ENCODE measurements at places on chromosomes 6 and 20.

DNA sequence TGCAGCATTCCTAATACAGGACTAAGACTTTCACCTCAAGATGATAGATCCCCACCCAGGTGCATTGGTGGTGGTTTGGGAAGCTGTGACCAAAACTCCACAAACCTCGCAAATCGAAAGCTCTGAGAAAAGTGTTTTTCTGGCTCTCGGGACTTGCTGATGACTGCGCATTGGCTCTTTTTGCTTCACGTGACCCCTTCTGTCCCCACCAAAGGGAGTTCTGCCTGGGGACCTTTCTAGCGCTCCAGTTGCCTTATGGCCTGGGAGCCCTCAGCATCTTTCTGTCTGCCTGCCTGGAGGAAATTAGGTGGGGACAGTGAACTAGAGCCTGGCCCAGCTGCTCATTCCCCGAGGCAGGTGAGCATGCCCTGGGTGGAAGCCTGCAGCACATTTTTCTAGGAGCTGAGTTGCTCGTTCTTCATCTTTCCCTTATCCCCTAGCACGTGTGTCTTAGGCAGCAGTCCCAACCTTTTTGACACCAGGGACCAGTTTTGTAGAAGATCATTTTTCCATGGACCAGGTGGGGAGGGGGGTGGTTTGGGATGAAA is 90.2 kb downstream of the TXNDC5 start:
- DNase-seq = no peak

DNA sequence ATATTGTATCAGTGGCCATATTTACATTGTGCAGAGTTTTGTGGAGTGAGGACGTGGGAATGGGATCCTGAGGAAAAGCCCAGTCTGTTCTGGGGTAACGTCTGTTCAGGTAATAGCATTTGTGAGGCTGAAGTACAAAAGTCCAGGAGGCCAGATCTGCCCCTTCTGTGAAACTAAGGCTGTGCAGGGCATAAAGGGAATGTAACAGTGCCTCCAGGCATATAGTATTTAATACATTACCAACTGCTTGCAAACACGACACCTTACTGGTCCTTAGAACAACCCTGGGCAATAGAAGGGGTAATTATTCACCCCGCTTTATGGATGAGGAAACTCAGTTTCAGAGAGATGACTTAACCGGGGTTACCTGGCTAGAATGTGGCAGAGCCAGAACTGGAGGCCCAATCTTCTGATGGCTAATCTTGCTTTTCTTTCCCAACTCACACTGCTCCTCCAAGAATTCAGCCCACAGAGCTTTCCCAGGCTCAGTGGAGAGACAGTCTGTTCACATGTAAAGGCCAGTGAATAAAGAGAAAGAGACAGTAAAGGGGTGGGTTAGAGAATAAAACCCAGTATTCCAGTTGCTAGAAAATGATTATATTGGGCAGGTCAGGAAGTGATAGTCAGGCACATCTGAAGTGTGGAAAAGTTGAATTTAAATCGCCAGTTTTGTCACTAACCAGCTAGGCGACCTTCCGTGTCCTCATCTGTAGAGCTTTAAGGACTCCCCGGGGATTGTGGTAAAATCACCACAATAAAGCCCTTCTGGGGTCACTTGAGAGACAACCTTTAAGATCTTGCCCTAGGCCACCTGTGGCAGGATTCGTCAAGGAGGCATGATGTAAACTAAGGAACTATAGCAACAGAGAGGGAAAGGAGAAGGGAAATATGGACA is 280.7 kb upstream of the CITED2 start:
- no peak for DNase-seq

DNA sequence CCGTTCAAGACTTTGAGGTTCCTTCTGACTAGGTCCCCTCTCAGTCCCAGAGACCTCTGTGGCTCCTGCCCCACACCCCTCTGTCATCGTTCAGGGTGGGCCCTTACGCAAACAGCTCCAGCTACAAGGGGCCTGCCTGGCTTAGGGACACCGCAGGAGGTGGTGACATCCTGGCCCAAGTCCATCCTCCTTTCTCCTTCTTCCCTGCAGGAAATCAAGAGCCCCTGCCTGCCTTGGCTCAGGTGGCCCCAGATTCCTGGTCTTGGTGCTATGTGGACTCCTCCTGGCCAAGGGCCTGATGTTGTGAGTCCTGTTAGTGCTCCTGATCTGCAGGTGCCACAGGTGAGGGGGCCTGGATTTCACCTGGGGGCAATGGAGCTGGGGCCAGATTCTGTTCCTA is 8.1 kb downstream of the TREML4 start:
- no peak for DNase-seq

DNA sequence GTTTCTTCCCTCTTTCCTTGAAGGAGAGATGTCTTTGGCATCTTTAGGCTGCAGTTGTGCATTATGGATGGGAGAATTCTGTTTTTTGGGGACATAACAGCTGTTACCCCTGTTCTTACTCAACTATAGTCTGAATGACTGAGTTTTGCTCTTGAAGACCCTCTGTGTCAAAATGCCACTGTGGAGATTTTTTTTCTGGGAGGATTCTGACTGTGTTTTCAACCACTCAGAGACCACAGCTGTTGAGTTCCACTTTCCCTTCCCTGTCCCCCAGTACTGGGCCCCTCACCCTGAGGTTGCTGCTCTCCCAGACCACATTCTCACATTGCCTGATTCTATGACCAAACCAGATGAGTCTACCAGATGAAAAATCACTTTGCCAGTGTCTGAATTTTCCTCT is 48.1 kb downstream of the NKX2-2 start:
- no peak for DNase-seq

DNA sequence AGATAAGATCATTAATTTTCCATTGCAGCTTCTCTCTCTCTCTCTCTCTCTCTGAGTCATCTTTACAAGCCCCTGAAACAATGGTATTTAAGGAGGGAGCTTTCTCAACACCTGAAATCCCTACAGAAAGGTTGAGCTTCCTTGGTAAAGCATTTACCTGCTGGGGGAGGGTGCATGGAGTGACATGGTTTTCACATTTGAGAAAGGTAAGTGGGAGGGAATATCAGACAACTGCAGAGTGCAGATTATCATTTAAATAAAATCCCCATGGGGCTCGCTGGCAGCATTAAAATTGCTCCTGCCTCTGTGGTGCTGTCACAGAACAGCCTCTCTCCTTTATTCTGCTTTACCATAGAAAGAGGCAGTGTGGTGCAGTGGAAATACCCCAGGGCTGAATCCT is 10.3 kb upstream of the PDYN start:
- DNase-seq = no peak

GRCh38 chr6:56040889-56041301 is 165.5 kb upstream of the BMP5 start:
- no peak for DNase-seq

DNA sequence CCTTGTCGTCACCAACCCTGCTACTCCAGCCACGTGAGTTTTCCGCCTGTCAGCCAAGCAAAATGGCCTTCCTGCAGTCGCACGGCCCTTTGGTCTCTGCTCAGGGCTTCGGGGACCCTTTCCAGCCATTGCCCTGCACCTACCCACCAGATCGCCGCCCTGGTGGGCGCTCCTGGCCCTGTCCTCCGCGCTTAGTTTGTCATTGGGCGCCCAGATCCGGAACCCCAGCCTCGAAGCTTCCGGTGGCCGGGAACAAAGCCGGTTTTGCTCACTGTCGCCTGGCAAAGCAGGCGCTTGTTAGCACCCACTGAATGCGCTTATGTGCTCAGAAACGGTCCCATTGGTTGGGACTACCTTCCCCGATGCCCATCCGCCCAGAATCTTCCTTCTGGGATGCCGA is 536 bp downstream of the ZFP57 start:
- DNase-seq = no peak

GRCh38 chr20:51946586-51946985 is 144.3 kb upstream of the SALL4 start:
- no peak for DNase-seq

DNA sequence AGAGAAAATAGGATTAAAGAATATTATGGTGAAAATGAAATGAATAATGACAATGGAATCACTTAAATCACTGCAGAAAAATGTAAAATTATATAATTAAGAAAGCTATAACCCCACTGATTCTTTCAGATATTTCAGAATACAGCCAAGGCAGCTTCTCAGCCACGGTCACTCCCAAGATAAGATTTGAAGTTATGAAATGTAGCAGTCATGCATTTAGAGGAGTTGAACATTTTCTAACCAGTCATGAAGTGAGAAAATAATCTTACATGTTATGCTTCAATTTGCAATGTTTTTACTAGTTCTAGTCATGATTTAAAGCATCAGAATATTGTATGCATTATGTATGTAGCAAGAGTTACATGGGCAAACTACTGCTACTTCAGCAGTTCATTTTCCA is 13.3 kb upstream of the PLCB1 start:
- DNase-seq = no peak

GRCh38 chr6:85385636-85386315 is 64.1 kb upstream of the NT5E start:
- DNase-seq = no peak

DNA sequence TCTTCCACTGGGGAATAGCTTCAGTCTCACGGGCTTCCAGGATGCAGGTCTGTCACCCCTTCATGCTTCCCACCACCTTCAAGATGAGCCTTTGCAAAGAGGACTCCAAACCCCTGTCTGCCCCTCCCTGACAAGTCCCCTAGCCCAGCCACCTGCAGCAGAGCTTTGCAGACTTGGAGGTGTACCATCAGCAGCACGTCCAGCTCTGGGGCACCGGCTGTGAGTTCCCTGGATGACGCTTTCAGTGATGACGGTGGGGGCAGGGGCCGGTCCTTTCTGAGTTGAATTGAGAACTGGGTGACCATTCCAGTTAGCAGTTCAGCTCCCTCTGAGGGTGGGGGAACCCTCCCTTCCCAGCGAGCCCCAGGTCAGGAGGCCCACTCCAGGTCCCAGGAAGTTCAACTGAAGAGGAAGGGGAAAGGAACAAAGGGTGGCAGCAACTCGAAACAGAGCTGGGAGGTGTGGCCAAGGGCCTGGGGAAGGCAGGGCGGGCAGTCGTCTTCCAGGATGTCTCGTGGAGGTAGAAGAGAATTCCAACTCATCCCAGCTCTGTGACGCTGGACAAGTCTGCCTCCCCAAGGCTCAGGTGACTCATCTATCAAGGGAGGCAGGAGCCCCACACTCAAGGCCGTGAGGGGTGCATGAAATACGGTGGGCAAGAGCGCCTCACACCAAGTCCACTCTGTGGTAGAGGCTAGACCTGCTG is 86.0 kb downstream of the PTPN1 start:
- DNase-seq = no peak

DNA sequence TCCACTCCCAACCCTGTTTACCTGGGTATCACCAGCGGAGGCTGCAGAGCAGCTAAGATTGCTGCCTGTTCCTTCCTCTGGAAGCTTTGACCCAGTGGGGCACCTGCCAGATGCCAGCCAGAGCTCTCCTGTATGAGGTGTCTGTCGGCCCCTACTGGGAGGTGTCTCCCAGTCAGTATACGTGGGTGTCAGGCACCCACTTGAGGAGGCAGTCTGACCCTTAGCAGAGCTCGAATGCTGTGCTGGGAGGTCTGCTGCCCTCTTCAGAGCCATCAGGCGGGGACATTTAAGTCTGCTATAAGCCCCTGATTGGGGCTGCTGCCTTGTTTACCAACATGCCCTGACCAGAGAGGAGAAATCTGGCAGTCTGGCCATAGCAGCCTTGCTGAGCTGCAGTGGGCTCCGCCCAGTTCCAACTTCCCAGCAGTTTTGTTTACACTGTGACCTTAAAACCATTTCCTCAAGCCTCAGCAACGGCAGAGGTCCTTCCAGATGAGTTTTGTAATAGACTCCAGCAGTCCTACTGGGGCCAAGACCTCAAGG is 2.8 kb downstream of the RAET1E start:
- no peak for DNase-seq

GRCh38 chr6:81373414-81373813 is 379.1 kb downstream of the TENT5A start:
- DNase-seq = no peak

GRCh38 chr20:36153736-36154699 is 522 bp upstream of the EPB41L1 start:
- no peak for DNase-seq

DNA sequence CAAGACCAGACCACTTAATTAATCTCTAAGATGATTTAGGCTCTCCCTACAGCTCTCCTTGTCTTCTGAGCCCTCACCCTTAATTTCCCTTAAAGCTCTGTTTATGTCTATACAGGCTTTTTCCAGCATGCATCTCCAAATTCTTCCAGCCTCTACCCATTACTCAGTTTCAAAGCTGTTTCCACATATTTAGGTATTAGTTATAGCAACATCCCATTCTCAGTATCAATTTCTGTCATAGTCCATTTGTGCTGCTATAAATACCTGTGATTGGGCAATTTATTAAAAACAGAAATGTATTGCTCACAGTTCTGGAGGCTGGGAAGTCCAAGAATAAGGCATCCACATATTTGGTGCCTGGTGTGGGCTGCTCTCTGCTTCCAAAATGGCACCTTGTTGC is 2.3 kb upstream of the SERPINB1 start:
- no peak for DNase-seq

DNA sequence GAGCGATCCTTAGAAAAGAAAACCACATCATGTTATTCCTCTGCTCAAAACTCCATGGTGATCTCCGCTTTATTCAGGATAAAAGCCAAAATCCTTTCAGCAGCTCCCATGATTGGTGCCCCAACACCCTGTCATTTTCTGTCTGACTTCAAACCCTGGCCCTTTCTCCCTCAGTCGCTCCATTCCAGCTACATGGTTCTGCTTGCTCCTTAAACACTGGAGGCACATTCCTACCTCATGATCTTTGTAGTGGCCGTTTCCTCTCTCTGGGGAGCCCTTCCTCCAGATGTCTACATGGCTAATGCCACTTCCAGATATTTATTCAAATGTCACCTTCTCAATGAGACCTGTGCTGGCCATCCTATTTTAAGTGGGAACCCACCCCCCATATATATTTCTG is 100.8 kb downstream of the CAP2 start:
- DNase-seq = no peak

- no peak for DNase-seq
These were observed 26.8 kb downstream of the FBXL4 start for GRCh38 chr6:98920904-98921431.

DNA sequence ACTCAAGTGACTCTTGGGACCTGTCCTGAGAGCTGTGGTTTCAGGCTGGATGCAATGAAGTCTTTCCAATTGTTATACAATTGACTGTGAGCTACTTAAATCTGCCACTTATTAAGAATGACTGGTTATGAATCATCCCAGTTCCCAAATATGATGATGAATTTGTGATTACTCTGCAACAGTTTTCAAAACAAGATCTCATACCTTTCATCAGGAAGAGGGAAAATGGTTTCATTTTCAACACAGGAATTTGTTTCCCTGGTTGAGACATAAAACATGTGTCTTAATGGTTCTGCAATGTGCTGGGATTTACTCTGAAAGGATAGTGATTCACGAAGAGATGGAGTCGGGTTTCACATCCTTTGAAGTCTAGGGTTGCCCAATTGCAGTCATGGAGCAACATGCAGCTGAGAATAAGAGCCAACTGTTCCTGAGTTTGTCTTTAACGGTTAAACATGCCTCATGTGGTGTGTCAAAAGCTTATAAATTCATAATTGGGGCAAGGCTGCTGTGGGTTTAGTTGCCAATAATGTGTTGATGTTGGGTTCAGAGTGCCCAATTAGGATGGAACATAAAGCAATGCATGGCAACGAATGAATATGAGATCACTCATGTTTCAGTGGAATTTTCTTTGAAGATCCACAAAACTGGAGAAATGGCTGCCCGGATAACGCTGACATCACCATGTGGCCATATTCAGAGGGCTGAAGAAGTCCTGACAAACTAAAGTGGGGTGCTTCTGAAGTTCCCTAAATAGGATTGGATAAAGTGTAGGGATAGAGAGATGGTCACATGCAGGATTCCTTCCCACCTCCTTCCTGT is 41.0 kb downstream of the CYP24A1 start:
- DNase-seq = no peak

- no peak for DNase-seq
These were observed 75.8 kb upstream of the MRPS10 start for GRCh38 chr6:42293386-42293977.
